ENCODE measurements at places on chromosomes 3 and 15. TPM values are rescaled to one million over a fixed set of nuclear protein-coding genes. Genes with fewer than 3 reads are reported as not detected.

DNA sequence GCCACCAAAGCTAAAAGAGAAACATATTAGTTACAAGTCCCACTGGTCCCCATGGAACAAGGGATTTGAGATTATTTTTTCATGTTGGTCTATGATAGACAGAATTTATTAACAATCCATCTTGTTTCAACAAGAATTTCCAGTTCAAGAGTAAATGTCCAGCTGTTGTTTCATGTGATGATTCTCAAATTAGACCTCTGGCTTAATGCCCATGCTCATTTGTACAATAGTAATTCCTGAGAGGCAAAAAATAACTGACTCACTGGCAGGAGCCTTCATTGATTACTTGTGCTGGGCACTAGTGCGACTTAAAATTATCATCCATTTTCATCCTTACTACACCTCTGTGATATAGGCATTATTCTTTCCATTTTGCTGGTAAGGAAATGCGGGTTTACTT, 171.3 kb downstream of the ITPR1 start:
- no peak for DNase-seq

DNA sequence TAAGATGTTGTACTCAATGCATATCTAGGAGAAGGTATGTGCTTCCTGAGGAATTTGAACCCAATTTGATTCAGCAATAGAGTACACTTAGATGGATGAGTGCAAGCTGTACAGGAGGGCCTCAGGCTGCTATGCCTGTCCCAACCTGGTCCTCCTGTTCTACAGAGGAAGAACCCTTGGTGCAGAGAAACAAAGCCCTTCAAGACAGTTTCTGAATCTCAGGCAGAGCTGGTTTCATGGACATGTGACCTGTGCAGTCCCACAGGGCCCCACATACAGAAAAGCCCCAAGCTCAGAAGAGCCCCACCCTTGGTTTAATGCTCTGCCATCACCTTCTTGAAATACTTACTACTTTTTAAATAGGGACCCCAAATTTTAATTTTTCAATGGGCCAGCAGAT, 15.3 kb downstream of the FOXP1 start:
- DNase-seq, result no peak

GRCh38 chr3:128416578-128417211, 50.0 kb downstream of the DNAJB8 start:
- peak; percentile 29 for DNase-seq

- no peak for DNase-seq
Observed at GRCh38 chr15:93826790-93827189, 404.6 kb upstream of the MCTP2 start.

DNA sequence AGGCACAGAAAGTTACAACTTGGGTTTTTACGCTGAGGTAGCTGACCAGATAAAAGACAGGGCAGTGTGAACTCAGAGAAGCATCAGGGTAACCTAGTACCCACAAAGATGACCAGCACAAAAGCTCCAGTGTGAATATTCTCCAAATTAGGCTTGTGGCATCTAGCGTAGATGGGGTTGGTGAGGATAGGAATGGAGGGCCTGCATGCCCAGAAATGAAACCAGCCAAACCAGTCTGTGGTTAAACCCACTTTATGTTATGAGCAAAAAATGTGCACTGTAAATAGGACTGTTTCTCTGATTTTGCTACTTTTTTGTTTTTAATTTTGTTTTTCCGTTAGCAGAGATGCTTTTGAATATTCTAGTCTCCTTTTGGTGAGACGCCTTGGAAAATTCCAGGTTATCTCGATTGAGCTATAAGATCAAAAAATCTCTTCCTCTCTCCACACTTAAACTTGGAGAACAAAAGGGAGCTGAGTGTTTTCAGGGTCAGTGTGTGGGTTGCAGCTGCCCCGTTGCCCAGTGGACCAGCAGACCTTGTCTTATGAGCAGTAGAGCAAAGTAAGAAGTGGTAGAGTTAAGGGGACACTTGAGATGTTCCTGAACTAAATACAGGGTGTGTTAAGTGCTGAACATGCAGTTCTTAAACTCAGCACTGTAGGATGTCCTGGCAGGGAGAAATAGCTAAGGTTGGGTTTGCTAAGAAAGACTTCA, 132.9 kb downstream of the C3orf38 start:
- no peak for DNase-seq

- peak; percentile 31 for DNase-seq
Observed at GRCh38 chr15:69090197-69090948, 70.1 kb upstream of the GLCE start.

GRCh38 chr3:173139420-173139819, 1.6 kb downstream of the SPATA16 start:
- no peak for DNase-seq

- DNase-seq, result peak; percentile 9
Observed at GRCh38 chr3:115595611-115596275, 27.6 kb upstream of the GAP43 start.

Gene CHRM5
- not detected for total RNA-seq

Gene CAPN3
- 2.5 TPM for total RNA-seq

DNA sequence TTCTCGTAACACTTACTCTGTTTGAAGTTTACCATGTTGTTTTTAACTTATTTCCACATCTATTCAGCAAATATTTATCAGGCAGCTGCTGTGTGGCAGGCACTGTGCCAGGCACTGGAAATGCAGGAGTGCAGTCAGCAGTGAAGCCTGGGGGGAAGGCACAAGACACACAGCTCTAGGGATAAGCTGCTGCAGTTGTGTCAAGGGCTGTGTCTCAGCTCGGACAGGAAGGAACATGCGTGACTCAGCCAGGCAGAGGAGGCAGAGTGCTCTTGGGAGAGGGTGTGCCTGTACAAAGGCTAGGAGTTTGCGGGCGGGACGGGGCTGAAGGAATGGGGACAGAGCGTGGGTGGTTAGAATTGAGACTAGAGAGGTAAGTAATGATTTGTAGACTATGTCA, 24.7 kb downstream of the LYSMD4 start:
- DNase-seq, result peak; percentile 87

- no peak for DNase-seq
Observed at GRCh38 chr3:16589867-16590624, 15.2 kb downstream of the DAZL start.

- peak; percentile 64 for DNase-seq
Observed at GRCh38 chr3:21745966-21746365, 5.0 kb downstream of the ZNF385D start.

GRCh38 chr3:12886736-12887135, 45.4 kb upstream of the RPL32 start:
- no peak for DNase-seq

Gene CYP8B1
- not detected for total RNA-seq

Gene CCR9
- not detected for total RNA-seq

Gene PTPRG
- total RNA-seq, result 27.6 TPM

DNA sequence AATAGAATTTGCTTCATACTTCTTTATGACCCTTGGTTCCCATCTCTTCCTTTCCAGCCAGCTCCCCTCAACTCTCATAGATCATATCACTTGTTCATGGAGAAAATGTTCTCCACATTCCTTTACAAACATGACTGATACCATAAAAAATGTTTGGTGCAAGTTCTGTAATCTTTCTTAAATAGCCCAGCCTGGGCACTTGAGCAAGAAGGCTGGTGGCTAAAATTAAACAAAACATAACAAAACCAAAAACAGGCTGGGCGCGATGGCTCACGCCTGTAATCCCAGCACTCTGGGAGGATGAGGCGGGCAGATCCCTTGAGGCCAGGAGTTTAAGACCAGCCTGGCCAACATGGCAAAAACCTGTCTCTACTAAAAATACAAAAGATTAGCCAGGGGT, 8.9 kb upstream of the POLR2M start:
- DNase-seq, result peak; percentile 60

DNA sequence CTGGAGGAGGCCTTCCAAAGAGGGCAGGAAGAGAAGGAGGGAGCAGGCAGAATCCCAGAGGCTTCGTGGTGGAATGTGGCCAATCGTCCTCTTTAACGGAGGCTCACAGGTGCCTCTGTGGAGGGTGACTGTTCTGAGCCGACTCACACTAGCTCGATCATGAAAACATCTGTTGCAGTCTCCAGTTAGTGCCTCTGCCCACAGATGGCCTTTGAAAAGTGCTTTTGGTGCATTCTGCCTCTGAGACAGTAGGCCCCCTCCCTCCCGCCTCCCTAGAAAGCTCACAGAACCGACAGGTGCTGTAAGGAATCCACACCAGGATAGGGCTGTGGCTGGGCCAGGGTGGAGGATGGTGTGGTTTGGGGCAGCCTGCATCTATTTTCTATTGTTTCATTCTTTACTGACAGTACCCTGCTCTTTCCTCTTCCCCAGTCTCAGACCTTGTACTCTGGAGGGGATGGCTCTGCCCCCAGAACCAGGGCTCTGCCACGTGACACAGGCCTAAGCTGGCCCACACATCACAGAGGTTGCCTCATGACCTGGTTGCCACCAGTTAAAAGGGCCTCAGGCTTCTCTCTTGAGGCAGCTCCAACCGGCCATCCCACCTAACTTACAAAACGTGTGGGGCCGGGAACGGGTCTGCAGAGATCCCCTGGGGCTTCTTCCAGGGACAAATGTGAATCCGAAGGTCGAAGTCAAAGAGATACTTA, 27.2 kb upstream of the PIGZ start:
- no peak for DNase-seq

GRCh38 chr3:194308601-194309449, 42.3 kb downstream of the CPN2 start:
- no peak for DNase-seq

Gene NDN
- total RNA-seq, result 89.0 TPM

- DNase-seq, result peak; percentile 27
Observed at GRCh38 chr3:186589856-186590579, 19.5 kb downstream of the DNAJB11 start.

DNA sequence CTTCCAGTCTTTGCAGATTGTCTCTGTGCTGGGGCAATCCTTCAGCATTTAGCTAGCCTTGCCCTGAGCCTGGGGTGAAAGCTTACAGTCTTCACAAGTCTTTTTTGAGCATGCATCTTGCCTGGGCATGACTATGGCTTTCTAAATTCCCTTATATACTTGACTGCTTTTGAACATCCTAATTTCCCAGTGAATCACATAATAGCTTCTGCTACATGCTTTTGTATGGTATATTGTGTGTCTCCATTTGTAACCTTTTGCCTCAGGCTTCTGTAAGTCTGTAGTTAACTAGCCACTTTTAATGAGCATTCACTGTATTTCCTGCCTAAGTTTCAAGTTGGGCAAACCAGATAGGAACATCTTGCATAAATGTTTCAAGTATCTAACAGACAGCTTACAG, 76.8 kb downstream of the CHCHD4 start:
- DNase-seq, result no peak

DNA sequence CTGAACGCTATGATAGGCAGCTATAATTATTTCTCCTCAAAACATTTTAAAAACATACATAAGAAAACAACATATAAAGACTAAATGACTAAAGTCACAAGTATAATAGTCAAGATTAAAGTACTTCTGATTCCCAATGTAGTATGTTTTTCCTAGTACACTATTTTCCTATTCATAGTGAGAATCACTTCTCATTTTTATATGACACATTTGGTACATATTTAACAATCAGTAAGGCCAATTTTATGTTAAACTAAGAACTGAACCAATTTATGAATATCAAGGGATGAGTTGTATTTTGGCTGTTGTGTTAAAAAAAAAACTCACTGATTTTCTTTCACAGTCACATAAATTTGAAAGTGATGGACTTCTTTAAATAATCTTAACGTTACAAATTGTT, 79.7 kb downstream of the DENND4A start:
- no peak for DNase-seq

DNA sequence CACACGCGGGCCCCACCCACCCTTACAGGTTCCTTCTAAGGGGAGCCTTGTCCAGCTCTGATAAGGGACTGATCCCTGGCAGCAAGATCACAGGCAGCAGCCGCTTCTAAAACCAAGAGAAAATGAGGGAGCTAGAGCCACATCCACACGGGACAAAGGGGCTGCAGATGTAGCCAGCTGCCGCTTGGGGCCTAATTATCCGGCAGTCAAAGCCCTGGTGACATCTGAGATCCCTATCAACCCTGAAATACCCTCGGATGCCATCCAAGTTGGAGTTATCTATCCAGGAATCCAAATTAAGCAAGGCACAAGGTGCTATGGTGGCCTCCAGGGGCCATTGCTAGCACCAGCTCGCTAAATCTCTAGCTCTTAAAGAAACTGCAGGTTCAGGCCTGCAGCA, 248.3 kb downstream of the VPS13C start:
- DNase-seq, result no peak

Gene C3orf52
- total RNA-seq, result 10.7 TPM

GRCh38 chr3:31575448-31575847, 42.7 kb downstream of the STT3B start:
- DNase-seq, result no peak

DNA sequence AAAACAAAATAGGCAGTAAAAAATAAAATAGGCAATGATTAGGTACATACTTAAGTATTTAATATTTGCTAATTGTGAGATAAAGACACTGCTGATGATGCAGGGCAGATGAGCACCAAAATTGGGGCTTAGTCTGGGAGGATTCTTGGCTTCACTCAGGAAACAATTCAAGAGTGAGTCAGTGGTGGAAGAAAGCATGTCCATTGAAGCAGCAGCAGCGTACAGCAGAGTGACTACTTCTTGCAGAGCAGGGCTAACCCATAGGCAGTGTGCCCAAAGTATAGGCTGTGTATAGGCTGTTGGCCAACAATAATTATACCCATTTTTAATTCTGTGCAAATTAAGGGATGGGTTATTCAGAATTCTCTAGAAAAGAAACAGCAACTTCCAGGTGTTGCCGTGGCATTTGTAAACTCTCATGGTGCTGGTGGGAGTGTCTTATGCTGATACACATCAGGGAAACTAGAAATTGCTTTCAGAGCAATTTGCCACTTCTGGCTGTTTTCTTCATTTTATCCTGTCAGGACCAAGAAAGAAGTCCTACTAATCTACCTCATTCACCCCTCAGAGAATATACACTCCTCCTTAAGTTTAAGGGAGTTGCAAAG, 317.3 kb upstream of the NAALADL2 start:
- peak; percentile 31 for DNase-seq

GRCh38 chr3:8492744-8493511, 8.7 kb upstream of the LMCD1 start:
- no peak for DNase-seq

GRCh38 chr3:61847784-61848462, 286.6 kb downstream of the PTPRG start:
- peak; percentile 73 for DNase-seq

Gene GREM1
- 181 TPM for total RNA-seq

GRCh38 chr15:77013776-77014131, 18.8 kb downstream of the PSTPIP1 start:
- no peak for DNase-seq

DNA sequence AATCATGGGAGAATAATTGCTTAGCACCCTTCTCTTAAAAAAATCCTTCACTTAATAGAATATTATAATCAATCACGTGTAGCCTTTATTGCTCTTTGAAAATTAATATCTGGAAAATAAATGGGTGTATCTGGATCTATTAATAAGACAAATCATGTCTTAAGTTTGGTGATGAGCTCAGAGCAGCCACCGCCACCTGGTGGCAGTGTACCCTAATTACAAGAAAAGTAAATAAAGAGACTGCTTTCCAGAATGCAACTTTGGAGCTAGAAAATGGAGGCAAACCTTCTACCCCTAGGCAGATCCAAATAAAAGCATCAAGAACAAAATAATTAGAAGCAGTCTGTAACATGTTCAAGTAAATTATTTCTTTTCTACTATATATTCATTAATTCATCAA, 43.5 kb downstream of the EPHB1 start:
- DNase-seq, result no peak

Gene ZNF592
- 7.4 TPM for total RNA-seq

Gene KBTBD13
- total RNA-seq, result not detected

- peak; percentile 71 for DNase-seq
Observed at GRCh38 chr3:111080413-111080812, 8.8 kb downstream of the NECTIN3 start.

Gene SATB1
- 23.3 TPM for total RNA-seq

Gene PLSCR2
- not detected for total RNA-seq
